ENCODE measurements at places on chromosomes 1 and 21.

- no peak for DNase-seq
Measured at GRCh38 chr1:116545359-116545705, 25.5 kb downstream of the CD58 start.

DNA sequence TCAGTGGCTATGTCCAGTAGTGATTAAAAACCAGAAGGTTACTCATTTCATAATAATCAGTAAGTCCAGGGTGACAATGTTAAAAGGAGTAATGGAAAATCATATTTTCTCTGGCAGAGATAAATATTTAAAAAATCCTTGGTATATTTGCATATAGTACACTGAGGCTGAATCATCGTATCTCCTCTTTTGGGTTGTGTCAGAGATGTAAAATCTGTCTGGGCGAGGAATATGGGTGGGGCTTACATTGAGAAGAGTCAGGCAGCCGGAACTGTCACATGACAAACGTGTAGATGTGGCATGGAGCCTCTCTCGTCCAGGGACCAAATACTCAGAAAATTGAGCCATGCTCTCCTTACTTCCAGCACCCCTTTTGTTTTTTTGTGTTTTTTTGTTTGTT, 120.9 kb downstream of the FMN2 start:
- DNase-seq: no peak

GRCh38 chr1:204947338-204947737, 76.7 kb downstream of the NFASC start:
- no peak for DNase-seq

GRCh38 chr1:37605061-37605650, 9.4 kb upstream of the GNL2 start:
- DNase-seq: no peak

DNA sequence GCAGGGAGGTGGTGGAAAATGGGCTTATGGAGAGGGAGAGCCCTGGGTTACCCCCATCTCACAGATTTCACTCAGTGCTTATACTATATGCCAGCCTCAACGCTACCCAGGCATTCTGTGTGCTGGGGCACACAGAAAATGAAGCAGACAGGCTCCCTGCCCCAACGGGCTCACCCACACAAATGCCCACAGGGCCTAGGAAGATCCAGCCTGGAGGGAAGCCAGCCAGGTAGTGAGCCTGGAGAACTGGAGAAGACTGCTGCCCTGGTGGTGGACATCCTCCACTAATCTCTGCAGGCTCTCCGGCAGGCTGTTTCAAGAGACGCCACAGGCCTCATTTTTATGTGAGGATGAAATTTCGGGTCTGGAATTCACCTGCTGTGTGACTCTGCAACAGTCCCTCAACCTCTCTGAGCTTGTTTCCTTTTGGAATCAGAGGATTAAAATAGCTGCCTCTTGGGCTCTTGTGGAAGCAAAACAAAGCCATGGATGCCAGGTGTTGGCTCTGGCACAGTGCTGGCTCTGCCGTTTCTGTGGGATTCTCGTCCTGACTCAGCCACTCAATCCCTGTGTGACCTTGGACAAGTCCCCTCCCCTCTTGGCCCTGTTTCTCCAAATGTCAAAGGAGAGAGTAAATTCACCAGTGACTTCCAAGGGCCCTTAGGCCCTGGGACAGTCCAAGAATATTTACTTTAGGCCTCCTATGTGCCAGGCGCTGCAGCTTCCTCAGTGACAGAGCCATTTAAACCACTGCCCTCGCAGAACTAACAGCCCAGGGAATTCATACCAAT, 3.6 kb downstream of the PAQR7 start:
- no peak for DNase-seq

DNA sequence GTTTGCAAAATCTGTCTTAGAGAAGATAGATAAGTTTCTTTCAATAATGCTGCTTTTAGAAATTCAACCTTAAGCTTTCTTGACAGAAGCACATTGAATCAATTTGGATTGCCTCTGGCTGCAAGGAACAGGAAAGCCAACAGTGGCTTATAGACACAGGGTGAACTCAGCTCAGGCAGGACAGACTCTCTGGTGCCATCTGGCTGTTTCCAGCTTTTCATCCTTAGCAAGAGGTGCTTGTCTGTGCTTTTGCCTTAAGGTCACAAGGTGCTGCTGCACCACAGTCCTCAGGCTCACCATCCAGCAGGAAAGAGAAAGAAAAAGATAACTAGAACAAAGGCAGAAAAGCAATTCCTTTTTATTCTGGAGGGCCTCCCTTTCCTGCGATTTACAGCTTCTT, 93.7 kb upstream of the ETS2 start:
- peak; percentile 50 for DNase-seq

DNA sequence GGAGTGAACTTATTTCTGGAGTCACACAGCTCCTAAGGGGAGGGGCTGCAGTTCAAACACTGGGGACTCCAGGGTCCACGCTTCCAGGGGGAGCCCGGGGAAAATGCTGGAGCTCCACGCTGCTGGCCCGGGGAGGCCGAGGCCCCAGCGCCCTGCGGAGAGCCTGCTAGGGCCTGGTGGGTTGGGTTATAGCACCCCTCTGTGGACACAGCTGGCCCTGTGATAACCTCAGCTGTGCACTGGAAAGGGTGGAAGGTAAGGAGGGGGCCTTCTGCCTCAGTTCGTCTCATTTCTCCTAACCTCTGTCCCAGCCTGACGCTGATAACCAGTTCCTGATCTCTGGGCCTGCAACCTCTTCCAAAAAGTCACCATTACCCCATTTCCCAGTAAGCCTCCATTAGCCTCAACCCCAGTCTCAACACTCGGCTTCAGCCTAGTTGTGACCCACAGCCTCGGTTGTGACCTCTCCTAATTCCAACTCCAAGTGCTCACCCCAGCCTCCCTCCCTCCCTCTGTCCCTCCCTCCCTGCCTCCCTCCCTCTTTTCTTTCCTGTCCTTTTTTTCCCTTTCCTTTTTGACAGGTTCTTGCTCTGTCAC, 7.1 kb downstream of the NBL1 start:
- peak; percentile 6 for DNase-seq

DNA sequence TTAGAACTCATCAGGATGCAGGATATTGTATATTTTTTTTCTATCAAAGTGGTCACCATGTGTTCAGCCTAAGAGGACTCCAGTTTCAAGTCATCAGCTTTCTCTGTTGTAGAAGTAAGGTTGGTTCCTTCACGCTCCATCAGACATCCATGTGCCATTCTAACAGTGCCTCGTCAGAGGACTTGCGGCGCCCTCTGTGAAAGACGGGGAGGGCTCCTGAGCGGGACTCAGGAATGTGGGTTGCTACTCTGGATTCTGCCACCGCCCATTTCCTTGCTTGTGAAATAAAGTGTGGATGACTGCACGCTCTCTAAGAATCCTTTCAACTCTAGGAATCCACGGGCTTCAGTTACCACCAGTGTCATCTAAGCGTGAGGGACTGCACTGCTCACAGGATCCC, 593.5 kb downstream of the KIF26B start:
- no peak for DNase-seq

- DNase-seq: no peak
Measured at GRCh38 chr1:44290250-44291094, 64.6 kb downstream of the ERI3 start.

GRCh38 chr1:12472798-12473551, 145.0 kb downstream of the DHRS3 start:
- DNase-seq: no peak

DNA sequence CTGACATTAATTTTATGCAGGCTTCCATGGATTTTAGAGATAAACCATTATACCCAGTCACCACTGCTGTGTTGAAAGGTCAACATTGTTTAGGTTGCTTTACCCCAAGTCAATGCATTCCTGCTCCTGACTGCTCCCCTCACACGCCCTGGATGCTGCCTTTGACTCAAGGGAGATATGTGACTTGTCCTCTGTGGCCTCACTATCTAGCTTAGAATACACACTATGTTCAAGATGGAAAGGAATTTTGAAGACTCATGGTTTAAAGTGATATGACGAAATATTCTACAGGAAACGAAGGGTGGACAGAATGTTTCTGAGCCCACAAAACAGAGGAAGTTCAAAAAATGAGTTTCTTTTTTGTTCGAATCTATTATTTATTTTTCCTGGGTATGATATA, 170.4 kb upstream of the NR5A2 start:
- no peak for DNase-seq

- DNase-seq: no peak
Measured at GRCh38 chr1:160308451-160309184, 23.7 kb upstream of the PEX19 start.

DNA sequence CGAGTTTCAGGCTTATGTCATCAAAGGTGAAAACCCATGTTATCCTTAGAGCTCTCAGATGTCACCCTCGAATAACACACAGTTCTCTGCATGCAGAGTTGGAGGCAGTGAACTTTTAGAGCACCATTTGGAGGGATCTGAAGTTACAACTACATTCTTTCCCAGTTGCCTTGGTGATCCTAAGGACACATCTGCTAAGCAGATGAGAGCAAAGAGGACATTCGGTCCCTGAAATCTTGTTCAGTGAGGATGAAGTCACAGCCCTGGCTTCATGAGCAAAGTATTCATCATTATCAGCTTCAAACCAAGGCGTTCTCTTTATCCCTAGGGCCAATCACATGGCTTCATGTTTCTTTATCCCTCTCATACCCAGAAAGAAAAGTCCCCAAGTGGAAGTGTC, 23.1 kb upstream of the MCOLN2 start:
- DNase-seq: no peak

- DNase-seq: no peak
Measured at GRCh38 chr1:186799689-186800054, 29.1 kb upstream of the PLA2G4A start.

Data from NCI-H1105 (cell line).